ENCODE measurements at places on chromosomes 13 and 19.

DNA sequence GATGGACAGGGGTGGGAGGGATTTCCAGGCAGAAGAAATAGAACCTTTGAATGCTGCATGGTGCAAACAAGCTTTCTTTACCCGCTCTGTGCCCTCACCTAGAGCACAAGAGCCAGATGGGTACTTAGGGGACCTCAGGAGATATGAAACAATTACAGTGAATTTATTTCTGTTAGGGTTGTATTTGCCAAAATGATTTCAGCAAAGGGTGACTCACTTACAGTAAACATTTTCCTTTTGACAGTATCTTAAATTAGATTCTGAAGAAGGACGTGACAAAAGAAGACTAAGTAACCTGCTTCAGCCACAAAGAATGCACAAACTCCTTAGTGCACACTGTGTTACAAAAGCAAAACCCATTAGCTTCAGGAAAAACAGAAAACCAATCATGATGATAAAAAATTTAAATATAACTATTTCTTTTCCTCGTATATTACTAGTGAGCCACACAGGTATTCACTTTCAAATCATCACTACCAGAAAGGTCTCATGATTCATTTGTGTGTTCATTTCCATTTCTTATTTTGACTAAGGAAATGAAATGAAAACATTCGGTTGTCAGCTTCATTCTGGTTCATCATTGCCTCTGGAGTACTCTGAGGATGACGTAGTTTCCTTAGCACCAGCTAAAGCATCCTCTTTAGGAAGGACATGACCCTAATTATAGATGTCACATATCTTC, 158.8 kb downstream of the NHLRC3 start:
- no peak for DNase-seq

DNA sequence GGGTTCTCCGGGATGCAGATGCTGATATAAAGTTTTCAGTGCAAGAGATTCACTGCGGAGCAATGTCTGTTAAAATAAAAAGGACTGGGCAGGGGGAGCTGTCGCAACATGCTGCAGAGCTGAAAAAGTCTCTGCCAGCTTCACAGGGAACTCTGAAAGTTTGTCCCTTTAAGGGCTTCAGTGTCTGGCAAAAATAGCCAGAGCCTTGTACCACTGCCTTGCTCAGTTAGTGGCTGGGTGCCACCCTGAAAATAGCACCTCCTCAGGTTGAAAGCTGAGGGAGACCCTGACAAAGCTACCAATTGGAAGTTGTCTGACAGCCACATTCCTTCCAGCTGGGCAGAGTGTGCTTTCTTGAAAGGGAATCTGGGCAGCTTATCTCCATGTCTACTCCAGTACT, 3.0 kb upstream of the NDFIP2 start:
- DNase-seq = no peak

DNA sequence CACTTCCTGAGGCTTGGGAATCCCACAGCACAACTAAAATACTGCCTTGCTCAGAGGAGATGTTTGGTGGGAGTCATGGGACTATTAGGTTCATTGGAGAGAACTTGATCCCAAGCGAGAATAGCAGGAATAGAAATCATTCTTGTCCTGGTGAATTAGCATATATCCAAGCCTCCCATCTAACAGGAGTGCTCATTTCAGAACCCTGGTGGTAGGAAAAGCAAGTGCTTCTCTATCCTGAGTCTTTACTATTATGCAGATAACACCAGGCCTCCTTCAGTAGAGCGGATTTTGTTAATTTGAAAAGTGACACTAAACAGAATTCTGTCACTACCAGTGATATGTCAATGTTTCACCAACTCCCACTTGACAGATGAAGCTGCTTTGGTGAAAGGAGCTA, 199.5 kb downstream of the ATP8A2 start:
- DNase-seq = no peak

- DNase-seq = no peak
Measured at GRCh38 chr13:37476874-37477273, 121.7 kb downstream of the POSTN start.

DNA sequence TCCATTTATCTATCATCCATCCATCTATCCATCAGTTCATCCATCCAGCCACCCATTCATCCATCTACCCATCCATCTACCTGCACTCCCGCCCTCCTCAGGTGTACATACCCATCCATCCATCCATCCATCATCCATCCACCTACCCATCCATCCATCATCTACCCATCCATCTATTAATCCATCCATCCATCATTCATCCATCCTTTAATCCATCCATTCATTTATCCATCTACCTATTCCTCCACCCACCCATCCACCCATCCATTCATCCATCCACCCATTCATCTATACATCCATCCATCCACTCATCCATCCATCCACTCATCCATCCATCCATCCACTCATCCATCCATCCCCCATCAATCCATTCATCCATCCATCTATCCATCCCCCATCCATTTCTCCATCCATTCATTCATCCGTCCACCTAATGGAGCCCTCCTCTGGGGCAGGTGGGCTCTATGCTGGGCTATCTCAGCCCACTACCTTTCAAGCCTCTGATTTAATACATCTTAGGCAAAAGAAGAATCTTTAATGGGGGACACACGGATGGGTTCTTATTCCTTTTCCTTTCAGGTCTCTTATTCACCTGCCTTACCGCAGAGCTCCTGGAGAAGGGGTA, 178.9 kb downstream of the URI1 start:
- no peak for DNase-seq

DNA sequence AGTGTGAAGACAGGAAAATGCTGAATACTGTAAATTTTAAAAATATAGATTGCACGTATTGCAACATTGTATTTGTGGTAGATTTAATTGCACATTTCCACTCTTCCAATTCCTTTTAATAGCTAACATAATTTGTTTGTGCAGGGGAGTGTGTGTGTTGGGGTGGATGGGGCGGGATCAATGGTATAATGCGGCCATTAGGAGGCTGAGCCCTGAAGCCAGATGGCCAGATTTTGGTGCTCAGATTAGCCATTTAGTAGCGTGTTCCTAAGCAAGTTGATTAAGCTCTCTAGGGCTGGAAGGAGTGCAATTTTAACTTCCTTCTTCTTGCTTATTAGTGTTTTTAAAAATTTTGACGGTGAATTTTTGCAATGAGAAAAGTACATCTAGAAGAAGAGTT, 5.8 kb downstream of the OXGR1 start:
- no peak for DNase-seq

DNA sequence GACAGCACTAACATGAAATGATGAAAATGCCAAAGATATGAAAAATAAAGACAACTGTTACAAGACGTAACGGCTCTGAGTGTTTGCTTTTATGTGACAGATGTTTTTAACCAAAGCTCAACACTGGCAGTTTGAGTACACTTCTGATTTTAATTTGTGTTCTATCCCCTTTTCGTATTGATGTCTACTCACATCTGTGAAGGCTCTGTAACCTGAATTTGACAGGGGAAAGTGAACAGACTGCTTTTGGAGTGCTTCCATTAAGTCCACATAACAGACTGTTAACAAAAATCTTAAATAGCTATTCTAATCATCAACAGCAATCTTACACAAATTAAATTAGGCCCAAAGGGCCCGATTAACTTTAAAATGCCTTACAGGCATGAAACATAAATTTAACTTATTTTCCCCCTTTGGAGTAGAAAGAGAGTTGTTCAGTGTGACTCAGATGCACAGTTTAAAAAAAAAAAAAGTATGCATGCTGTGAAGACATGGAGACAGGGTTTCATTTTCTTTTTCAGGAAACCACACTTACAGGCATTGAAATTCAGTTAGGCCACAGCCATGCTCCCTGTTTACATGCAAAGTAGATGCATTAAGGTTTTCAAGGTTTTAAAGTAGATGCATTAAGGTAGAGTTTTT, 16.3 kb upstream of the RNASEH2B start:
- DNase-seq = no peak

- no peak for DNase-seq
Measured at GRCh38 chr19:37943480-37943879, 36.5 kb downstream of the SIPA1L3 start.

Measured in SW480 (cell line).